Left lung (tissue), 14 donors: ENCODE measurements at places on chromosomes 6 and 20. TPM values are rescaled to one million over a fixed set of nuclear protein-coding genes. Genes with fewer than 3 reads are reported as not detected.

GRCh38 chr6:14209000-14209399 lies 91.4 kb downstream of the CD83 start:
- DNase-seq = no peak

TMEM170B gene
- 6.2 TPM for polyA plus RNA-seq

TSPO2 gene
- polyA plus RNA-seq = 0.87 TPM

- no peak for DNase-seq
Observed at GRCh38 chr20:49583669-49584417, 15.9 kb upstream of the PTGIS start.

SLC22A3 gene
- 24.9 TPM for polyA plus RNA-seq

PRR18 gene
- polyA plus RNA-seq = 0.60 TPM

- DNase-seq = no peak
Observed at GRCh38 chr6:144232176-144232831, 52.8 kb upstream of the UTRN start.

FOXS1 gene
- 8.2 TPM for polyA plus RNA-seq

GPX5 gene
- polyA plus RNA-seq = 0.13 TPM

- DNase-seq = no peak
Observed at GRCh38 chr6:87257046-87257445, 65.3 kb upstream of the SMIM8 start.

DNA sequence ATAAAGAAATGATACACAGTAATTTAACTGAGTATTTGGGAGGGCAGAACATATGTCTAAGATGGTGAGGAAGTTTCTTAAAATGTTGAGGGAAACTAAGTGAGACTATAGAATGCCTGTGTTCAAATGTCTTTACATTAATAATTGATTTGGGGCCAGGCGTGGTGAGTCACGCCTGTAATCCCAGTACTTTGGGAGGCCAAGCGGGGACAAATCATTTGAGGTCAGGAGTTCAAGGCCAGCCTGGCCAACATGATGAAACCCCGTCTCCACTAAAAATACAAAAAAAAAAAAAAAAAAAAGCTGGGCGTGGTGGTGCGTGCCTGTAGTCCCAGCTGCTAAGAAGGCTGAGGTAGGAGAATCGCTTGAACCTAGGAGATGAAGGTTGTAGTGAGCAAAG lies 66.7 kb downstream of the THEMIS start:
- no peak for DNase-seq

DNA sequence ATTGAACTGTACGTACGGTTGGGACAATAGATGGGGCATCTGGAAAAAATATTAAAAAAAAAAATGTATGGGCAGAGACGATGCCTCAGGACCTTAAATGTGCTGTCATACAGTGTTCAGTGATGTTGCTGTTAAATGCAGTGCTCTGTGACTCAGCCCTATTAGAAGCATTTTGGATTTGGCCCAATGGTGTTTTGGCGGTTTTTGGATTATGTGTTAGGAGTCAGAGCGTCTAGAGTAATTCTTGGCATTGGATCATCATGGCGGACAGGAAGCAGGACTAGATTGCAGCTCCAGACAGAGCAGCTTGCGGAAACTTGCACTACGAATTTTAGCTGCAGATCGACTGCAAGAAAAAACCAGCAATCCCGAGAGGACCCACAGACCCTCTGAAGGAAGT lies 280.0 kb downstream of the SOX4 start:
- DNase-seq = no peak

PRSS16 gene
- 3.4 TPM for polyA plus RNA-seq

COL9A3 gene
- polyA plus RNA-seq = 82.2 TPM

- DNase-seq = peak; percentile 86
Observed at GRCh38 chr6:18990059-18990978, 603.2 kb downstream of the RNF144B start.

- no peak for DNase-seq
Observed at GRCh38 chr6:43871933-43872332, 101.9 kb downstream of the VEGFA start.

CAGE1 gene
- 0.11 TPM for polyA plus RNA-seq

GMPR gene
- 7.7 TPM for polyA plus RNA-seq

- DNase-seq = no peak
Observed at GRCh38 chr6:33290459-33290858, 1.1 kb downstream of the PFDN6 start.

- DNase-seq = no peak
Observed at GRCh38 chr20:38242848-38243708, 17.5 kb downstream of the KIAA1755 start.

OPN5 gene
- 0.06 TPM for polyA plus RNA-seq

GRCh38 chr20:23583526-23583925 lies 15.2 kb upstream of the CST9L start:
- DNase-seq = no peak

DNA sequence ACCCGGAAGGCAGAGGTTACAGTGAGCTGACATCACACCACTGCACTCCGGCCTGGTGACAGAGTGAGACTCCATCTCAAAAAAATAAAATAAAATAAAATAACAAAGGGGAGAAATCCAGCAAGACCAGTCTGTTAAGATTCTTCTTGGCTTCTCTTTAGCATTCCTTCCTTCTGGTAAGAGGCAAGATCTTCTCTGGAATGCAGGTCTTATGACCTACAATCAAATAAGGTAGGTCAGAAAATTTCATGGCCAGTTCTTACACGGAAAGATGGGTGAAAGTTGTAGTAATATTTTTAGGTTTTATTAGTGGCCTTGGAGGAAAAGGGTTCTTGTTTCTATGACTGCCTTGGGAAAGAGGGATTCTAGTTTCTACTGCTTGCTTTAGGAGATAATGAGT lies 180.9 kb downstream of the FUT9 start:
- no peak for DNase-seq

DNA sequence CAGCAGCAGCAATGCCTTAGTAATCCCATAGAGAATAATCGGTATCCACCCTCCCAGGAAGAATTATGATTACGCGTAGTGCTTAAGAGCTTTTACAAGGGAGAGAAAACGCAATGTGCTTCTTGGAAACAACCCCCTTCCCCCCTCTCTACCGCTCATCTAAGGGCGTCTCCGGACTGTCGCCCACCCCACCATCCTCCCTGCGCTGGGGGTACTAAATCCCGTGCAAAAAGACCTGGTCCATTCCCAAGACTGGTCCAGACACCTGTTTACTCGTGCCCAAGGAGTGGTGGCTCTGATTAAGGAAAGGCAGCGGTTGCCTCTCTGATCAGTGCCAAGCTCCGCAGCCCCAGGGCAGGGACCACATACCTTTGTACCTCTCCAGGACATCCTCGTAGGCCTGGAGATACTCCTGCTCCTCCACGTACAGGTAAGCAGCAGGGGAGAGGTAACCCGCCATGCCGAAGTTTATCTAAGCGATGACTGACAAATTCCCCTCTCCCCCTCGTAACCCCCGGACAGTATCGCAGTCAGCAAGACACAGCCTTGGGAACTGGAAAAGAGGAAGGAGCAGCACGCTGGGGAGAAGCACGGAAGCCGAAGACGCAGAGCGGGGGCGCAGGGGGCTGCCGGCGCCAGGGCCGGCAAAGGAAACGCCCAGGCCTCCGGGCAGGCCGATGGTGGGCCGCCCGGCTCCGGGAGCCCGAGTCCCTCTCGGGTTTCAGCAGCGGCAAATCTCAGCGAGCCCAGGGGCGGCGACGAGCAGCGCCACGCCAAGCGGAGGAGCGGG lies 112.0 kb upstream of the BEND6 start:
- peak; percentile 48 for DNase-seq

GRCh38 chr6:7267466-7268091 lies 45.4 kb downstream of the SSR1 start:
- peak; percentile 76 for DNase-seq

GRCh38 chr6:41557335-41557734 lies 11.2 kb downstream of the FOXP4 start:
- no peak for DNase-seq

- no peak for DNase-seq
Observed at GRCh38 chr20:54345821-54346220, 129.6 kb upstream of the DOK5 start.

- DNase-seq = no peak
Observed at GRCh38 chr20:2458919-2459499, 11.6 kb downstream of the SNRPB start.

GRCh38 chr20:47576516-47577033 lies 74.9 kb downstream of the NCOA3 start:
- DNase-seq = peak; percentile 85

DNA sequence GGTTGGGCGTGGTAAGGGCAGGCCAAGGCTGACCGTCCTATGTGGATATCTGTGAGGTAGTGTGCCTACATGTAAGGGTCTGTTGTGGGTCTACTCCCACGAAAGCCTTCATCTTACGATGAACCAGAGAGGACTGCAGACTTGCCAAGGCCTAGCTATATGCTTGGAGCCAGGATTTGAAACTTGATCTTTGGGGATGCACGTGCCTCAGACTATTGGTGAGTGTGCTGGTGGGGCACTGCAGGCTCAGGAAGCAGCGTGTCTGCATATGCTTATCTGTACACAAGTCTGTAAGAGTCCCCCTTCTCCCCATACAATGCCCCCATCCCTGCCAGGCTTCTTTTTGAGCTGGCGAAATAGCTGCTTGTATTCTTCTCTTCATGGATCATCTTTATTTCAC lies 17.9 kb downstream of the PLCG1 start:
- no peak for DNase-seq

- no peak for DNase-seq
Observed at GRCh38 chr6:139570166-139570565, 195.7 kb upstream of the CITED2 start.

DNA sequence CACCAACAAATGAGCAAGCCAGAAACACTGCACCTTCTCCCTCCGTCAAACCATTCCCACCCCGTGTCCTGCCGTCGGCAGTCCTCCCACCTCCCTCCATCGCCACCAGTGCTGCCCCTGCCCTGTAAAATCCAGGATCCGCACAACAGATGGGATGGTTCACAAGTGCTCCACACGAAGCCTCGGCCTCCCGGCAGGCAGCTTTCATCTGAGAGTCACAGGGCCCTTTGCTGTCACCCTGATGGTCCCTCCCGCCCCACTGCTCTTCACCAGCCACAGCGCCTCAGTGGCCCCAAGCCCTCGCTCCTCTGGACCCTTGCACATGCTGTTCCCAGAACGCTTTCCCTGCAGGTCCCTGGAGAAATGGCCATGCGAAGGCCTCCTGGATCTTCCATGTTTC lies 12.1 kb downstream of the SLC4A11 start:
- peak; percentile 67 for DNase-seq

ADNP gene
- polyA plus RNA-seq = 114 TPM
